Adipocyte (in vitro differentiated cells): ENCODE measurements at places on chromosomes 5 and 9.

GRCh38 chr9:93306081-93306480 lies 122.1 kb downstream of the WNK2 start:
- DNase-seq, result no peak

GRCh38 chr9:32161720-32162119 lies 222.7 kb upstream of the ACO1 start:
- no peak for DNase-seq

DNA sequence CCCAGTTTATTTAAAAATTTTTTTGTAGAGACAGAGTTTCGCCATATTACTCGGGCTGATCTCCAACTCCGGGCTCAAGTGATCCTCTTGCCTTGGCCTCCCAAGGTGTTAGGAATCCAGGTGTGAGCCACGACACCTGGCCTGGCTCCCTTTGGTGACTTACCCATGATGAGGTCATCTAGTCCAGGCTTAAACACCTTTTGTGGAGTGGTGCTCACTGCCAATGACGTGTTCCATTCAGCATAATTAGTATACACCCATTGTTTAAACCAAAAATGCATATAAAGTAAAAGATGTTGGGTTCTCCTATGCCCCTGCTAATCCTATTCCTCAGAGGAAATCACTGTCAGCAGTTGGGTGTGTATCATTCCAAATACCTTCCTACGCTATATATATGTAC lies 91.0 kb downstream of the HSPA4 start:
- no peak for DNase-seq

- DNase-seq, result no peak
Measured at GRCh38 chr9:90505695-90506094, 136.9 kb downstream of the DIRAS2 start.

- DNase-seq, result no peak
Measured at GRCh38 chr5:95087816-95088317, 197.0 kb downstream of the MCTP1 start.

DNA sequence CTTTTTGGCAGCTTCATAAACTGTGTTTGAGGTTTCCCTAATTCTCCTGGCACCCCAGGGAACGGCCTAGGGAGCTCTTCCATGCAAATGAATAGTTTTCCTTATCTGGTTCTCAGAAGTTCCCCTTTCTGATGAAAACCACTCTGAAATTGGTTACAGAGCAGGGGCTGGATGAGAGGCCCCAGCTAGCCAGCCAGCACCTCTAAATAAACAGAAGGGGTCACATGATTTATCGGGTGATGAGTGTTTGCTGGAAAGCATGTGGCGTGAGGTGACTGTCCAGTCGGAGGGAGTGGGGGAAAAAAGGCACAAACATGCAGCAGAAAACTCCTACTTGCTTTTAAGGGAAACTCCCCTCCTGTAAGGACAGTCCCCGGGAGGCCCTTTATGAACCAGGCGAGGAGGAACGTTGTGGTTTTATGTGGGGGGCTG lies 261.2 kb upstream of the ANKRD55 start:
- DNase-seq, result no peak

- DNase-seq, result no peak
Measured at GRCh38 chr9:27108981-27109541, at the start of gene TEK. Gene TEK (plus strand): TSS chr9:27109225. CDS start chr9:27109591, 366 bp downstream.

- peak; percentile 82 for DNase-seq
Measured at GRCh38 chr5:150000990-150001659, 586 bp downstream of the HMGXB3 start.

DNA sequence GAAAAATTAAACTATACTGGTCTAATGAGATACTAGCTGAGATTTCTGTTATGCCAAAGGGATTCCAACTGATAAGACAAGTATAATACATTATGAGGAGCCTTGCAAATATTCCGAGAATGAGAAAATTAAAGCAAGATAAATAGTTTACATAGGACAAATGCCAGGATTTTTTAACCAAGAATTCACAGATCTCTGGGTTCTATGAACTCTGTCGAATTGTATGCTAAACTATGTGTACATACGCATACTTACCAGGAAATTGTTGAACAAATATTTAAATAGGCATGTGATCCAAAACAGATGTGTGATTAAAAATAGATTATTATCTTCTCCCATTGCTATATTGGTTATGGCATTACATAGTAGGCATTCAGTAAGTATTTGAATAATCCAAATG lies 616.6 kb downstream of the GABRG2 start:
- DNase-seq, result no peak

GRCh38 chr5:144659634-144660227 lies 489.1 kb downstream of the KCTD16 start:
- no peak for DNase-seq

DNA sequence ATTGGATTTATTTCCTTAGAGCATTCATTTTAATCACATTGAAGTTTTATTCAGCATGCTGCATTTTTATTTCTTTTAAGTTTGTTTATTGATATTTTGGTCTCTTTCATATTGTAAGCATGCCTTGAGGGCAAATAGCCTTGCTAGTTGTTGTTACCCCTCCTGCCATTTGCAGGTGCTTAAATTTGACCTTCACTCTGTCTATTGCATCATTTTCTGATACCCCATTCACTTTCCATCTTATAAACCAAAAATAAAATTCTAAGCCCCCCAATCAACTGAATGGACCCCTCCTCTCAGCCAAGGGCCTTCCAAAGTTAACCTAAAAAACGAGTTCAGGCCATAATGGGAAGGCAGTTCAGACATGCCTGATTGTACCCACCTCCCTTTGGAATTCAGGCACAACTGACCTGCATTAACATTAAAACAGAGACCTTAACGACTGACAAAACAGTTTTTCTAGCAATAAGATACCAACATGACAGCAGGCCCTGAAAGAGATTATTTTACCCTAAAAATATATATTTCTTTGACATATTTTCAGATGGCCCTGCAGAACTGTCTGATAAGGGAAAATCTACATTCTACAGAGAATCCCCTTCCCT lies 32.1 kb downstream of the TARS1 start:
- no peak for DNase-seq

- no peak for DNase-seq
Measured at GRCh38 chr9:93677048-93677571, 100.7 kb downstream of the PHF2 start.

- no peak for DNase-seq
Measured at GRCh38 chr9:125446561-125447094, 185.0 kb downstream of the GAPVD1 start.

GRCh38 chr5:151248651-151249050 lies 4.3 kb upstream of the GM2A start:
- DNase-seq, result no peak

GRCh38 chr5:179755022-179755421 lies 22.4 kb downstream of the MAML1 start:
- DNase-seq, result no peak

DNA sequence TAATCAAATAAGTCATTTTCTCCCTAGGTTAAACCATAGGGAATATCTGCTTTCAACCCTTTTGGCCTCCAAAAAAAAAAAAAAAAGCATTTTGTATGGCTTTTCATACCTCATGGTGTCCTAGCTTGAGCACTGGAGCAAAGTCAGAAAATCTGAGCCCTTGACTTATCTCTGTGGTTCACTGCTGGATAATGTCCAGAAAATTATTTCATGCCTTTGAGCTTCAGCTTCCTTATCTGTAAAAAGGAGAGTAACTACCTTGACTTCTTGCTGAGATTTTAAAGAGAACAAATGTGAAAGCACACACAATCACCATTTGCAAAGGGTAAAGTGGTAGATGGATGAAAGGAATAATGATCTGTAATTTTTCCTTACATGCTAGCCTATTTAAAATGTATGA lies 165.9 kb downstream of the ALDH1A1 start:
- no peak for DNase-seq

- peak; percentile 71 for DNase-seq
Measured at GRCh38 chr9:5629312-5630080, 589 bp downstream of the RIC1 start.

DNA sequence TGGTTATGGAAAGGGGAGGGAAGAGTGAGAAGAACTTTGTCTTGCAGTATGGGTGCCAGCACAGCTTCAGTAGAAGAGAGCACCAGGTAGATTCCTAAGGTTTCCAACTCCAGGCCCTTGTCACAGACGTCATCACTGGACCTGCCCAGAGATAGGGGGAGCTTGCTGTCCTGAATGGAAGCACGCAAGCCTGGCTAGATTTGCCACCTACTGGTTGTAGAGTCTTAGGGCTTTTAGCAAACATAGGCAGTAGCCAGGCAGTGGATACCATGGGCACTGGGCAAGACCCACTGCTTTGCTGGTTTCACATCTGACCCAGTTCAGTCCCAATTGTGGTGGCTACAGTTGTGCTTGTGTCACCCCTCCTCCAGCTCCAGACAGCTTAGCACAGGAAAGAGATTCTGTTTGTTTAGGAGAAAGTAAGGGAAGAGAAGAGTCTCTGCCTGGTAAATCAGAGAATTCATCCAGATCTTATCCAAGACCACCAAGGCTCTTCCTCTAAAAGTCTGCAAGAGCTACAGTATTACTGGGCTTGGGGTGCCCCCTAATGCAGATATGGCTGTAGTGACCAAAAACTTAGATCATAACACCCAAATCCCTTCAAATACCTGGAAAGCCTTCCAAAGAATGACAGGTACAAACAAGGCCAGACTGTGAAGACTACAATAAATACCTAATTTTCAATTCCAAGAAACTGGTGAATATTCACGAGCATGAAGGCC lies 158.9 kb downstream of the HINT1 start:
- DNase-seq, result peak; percentile 39

DNA sequence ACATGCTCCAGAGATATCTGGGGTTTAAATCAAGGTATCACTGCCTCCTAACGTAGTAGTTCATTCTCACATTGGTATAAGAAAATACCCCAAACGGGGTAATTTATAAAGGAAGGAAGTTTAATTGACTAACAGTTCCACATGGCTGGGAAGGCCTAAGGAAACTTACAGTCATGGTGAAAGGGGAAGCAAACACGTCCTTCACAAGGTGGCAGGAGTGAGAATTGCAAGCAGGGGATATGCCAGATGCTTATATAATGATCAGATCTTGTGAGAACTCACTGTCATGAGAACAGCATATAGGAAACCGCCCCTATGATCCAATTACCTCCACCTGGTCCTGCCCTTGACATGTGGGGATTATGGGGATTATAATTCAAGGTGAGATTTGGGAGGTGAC lies 1280.2 kb upstream of the C9orf72 start:
- DNase-seq, result no peak

DNA sequence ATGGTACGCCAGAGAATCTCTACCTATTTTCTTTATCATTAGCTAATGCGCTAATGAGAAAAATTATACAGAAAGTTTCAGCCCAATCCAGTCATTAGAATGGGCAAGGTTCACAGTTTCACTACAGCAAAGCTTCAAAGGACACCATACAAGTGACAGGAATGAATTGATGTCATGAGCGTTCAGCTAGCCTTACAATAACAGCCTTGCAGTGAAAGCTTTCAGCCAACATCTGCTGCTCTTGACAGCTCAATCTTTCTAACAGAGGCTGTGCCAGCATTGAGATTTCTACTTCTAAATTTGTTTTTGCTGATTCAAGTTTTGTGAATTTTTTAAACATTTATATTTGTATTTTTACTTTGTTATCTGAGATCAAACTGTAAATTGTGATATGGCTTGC lies 302.4 kb upstream of the FAM174A start:
- DNase-seq, result no peak

DNA sequence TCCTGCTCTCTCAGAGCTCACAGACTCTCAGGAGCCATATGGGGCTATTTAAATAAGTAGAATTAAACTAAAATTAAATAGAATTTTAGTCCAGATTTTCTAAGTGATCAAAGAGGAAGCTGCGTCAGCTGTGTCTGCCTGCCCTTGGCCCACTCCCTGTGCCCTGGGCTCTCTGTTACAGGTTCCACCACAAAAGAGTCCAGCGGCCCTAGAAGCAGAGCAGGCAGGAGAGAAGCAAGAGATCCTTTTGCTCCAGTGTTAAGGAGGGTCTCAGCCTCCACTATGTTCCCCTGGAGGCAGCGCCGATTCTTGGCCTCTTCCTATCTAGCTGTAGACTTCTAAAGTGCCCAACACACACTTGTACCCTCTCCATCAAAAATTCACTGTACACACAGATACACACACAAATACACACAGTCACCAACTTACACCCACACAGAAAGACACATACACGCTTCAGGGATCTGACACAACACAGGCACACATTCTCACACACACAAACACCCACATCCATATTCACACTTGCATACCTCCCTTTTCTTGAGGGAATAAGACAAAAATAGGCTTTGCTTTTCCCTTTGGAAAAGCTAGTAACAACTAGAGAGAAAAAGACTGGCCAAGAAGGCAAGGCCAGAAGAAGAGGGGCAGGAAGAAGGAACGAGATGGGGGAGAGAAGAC lies 5.5 kb upstream of the TNIP1 start:
- no peak for DNase-seq

- DNase-seq, result peak; percentile 56
Measured at GRCh38 chr9:18480662-18481093, 6.7 kb downstream of the ADAMTSL1 start.
